ENCODE measurements at places on chromosomes 2 and 18.

- DNase-seq, result no peak
These were observed 6.9 kb downstream of the CD28 start for GRCh38 chr2:203713381-203713780.

DNA sequence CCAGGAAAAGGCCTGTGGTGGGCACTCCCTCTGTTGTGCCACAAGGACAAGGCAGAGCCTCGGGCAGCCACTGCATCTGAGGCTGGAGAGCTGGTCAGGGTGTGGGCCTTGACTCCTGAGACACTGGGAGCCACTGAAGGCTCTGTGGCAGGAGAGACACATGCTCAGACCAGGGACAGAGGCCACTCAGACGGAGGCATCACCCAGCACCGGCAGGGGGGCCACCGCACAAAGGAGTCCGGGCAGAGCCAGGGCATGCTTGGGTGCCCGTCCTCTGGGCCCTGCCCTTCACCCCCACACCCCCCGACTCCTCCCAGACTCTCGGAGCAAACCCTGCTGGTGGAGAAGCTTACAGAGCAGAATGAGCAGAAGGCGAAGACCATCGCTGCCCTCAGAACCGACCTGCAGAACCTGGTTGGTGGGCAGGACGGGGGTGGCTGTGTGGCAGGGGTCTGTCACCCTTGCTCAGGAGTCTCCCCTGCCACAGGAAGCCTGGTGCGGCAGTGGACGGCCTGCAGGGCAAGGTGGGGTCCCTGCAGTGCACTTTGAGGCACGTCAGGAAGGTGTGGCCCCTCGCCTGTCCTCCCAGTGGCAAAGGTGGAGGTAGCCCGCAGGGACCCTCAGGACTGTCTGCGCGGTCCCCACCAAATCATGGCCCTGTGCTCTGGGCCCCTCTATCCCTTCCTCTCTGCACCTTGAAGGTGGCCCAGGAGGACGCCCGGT is 26.0 kb downstream of the CROCC2 start:
- peak; percentile 44 for DNase-seq

- DNase-seq, result no peak
These were observed 26.6 kb upstream of the DYSF start for GRCh38 chr2:71426721-71427120.

DNA sequence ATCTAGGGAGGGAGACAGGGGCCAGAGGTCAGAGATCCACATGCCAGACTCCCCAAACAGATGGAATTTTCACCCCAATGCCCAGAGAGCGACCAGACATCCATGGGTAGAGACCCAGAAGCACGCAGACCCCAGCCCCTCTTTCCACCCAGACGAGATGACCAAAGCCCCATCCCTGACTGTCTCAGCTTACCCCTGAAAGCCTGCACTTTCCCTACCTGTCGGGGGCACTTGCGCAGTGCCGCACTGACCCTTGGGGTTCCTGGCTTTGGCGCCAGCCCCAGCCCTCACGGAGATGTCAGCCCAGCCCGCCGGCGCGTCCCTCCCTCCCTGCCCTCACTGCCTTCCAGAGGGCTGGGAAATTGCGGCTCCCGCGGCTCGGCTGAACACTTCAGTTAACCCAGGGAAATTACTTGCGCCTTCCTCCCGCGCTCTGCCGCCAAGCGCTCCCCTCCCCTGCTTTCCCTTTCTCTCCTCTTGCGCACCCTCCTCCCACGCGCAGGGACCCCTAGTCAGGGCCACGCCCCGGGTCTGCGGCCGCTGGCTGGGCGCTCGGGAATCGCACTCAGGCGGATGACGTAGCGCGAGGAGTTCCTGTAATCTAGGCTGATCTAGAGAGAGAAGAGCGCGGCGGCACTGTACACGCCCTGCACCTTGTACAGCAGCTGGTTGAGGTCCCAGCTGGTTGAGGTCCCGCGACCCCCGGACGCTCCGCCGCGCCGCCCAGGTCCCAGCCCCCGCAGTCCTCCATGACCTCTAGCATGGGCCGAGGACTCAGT is 12.0 kb downstream of the ALPG start:
- DNase-seq, result no peak

DNA sequence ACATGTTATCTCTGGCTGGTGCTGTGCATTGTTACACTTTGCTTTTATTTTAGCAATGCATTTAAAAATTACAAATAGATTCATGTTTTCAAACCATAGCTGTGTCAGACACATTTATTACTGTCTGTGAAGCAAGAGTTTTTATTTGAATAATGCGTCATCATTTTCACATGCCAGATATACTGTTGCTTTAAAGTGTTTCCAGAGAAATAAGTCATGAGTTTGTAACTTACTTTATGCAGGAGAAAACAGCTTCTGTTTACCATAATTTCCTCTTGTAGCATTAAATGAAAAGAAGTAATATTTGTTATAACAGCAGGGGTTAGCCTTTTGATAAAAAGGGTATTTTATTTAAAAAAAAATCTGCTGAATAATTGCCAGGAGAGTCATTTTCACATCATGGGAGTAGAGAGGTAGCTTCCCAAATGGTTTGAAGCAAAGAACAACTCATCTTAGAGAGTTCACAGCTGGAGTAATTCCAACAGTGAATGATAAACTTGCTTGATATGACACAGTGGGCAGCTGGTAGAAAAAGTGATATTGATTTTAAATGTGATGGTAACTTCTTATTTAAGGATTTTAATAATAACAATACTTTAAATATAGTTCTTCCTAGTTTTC is 1274.5 kb upstream of the CRIM1 start:
- no peak for DNase-seq

- DNase-seq, result no peak
These were observed 53.3 kb upstream of the GULP1 start for GRCh38 chr2:188238386-188238785.

- DNase-seq, result no peak
These were observed 138.9 kb upstream of the ASB18 start for GRCh38 chr2:236403125-236403524.

DNA sequence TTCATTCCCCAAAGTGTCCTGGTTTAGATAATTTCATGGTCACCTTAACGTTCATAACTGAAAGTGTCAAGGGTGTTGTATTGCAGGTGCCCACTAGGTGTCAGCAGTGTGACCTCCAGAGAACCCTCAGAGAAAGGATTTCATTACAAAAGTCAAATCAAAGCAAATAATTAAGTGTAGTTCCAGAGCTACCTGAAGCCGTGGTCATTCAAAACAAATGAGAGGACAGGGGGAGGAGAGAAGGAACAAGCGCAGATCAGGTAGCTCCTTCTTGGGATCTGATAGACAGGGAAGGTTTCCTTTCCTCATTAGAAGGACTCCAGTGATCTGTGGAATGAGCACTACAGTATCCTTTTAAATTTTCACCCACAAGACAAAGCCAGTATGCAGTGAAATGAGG is at the start of gene SLC9A4:
Gene SLC9A4 (plus strand): TSS at position 207 of the 400 bp plus-strand sequence. CDS start 534 bp downstream, outside the sequence.
- no peak for DNase-seq

DNA sequence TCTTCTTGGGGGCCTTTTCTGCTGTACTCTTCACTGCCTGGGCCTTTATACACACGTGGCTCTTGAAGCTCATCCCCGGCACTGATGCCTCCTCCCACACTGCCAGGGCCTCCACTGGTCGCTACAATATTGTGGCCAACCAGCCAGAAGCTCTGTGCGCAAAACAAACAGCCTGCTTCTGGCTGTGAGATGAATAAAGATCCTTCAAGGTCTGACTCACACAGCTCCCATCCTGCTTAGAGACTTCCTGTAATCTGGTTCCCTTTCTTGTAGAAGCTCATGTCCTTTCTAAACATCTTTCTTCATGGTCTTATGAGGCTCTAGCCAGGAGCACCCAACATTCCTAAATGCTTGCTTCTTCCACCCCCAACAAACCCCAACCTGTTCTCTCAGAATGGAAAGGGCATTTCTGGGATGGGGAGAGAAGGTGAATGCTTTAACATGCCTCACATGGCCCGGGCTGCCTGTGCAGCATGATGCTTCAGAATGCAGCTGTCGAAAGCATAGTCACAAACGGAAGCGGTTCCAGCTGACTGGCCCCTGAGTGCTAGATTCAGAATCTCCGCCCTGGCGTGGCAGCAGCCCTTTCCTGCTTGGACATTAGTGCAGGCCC is 24.6 kb downstream of the NRP2 start:
- DNase-seq, result peak; percentile 78

- no peak for DNase-seq
These were observed 653 bp upstream of the ABI2 start for GRCh38 chr2:203327582-203327900.

GRCh38 chr2:66555501-66556324 is 120.8 kb downstream of the MEIS1 start:
- DNase-seq, result no peak

DNA sequence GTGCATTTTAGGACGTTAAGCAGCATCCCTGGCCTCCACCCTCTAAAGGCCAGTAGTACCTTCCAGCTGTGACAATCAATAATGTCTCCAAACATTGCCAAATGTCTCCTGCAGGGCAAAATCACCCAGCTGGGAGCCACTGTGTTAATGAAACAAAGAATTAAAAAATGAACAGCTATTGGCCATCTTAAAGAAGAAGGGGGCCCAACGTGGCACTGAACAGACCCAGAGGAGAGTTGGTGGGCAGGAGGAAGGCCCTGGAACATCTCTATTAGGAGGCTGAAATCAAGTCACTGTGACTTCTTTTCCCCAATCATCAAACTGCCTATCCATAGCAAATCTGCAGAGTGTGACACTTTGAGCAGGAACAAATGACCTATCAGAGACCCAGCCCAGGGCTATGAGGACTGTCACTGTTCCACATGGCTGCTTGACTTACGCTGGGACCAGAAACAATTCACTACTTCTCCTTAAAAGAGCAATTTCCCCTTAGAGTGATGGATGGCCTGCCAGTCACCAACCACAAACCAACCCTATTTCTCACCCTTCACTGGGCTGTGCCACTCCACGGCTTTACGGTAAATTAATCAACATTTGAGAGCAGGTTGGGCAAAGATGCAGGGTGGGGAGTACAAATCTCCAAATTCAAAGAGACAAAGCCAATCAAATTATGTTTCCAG is 35.2 kb upstream of the TEX51 start:
- no peak for DNase-seq

GRCh38 chr18:57814555-57814954 is 11.4 kb upstream of the ATP8B1 start:
- DNase-seq, result no peak

DNA sequence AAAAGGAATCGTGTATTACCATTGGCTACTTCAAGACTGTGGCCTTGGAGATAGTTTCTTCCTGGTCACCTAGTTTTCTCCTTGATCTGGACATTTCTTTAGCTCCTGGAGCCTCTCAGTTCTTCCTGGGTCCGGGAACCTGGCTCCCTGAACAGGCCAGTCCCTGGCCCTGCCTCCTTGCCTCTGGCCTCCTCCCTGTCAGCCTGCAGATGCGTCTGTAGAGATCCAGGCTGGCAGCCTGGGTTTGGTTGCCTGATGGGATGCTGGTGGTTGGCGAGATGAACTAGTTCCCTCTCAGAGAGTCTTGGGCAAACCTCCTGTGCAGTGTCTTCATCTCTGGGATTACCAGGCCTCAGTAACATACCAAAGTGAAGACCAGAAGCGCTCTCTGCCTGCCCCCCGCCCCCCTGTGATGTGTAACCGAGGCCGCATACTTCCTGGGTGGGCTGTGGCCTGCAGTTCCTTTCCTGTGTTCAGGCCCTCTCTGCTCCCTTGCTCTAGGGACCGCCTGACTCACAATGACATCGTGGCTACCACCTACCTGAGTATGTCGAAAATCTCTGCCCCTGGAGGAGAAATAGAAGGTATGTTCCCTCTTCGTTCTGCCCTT is 85.4 kb downstream of the DYSF start:
- no peak for DNase-seq

DNA sequence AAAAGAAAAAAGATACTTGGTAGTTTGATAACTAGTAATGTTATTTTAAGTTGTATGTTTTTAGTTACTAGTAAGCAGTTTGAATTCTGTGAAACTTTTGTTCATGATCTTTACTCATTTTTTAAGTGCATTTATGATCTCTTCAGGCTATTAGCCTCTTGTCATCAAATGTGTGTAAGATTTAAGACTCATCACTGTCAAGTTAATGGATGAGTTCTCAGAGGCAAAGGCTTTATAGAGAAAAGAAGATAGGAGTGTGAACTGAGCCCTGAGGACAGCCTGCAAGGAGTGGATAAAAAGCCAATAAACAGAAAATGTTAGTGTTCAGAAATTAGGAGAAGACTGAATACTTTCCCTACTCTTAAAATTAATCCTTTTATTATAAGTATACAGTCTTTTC is 13.5 kb downstream of the NDUFV2 start:
- no peak for DNase-seq

GRCh38 chr18:10050956-10051355 is 137.1 kb downstream of the VAPA start:
- no peak for DNase-seq

DNA sequence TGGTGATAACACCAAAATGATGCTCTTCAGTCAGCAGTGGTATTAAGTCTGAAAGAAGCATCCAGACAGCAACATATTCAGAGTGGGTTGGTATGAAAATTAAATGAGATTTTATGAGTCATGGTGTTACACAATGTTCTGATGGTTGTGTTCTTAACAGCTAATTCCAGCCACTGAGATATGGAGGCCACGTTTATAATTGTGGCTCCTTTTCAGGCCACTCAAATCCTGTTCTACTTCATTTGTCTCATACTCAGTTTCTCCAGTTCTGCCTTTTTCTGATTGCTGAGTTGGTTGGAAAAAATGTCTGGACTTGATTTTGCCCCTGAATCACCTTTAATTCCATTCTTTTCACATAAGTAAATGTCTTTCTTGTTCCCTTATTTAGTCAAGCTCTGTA is 162.7 kb upstream of the COL3A1 start:
- DNase-seq, result no peak

- DNase-seq, result no peak
These were observed 26.6 kb downstream of the TMEM18 start for GRCh38 chr2:650343-651310.

DNA sequence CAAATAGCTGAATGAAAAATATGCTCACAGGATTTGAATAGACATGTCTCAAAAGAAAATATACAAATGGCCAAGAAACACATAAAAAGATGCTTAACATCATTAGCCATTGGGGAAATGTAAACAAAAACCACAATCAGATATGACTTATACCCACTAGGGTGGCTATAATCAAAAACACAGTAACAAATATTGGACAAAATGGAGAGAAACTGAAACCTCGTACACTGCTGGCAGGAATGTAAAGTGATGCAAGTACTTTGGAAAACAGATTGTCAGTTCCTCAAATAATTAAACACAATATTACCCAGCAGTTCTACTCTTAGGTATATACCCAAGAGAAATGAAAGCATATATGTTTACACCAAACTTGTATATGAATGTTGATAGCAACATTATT is 213.0 kb downstream of the PHLPP1 start:
- no peak for DNase-seq

- no peak for DNase-seq
These were observed 42.5 kb upstream of the TTC32 start for GRCh38 chr2:19944205-19944845.

- DNase-seq, result no peak
These were observed 366.7 kb downstream of the FIGN start for GRCh38 chr2:163369111-163369510.

DNA sequence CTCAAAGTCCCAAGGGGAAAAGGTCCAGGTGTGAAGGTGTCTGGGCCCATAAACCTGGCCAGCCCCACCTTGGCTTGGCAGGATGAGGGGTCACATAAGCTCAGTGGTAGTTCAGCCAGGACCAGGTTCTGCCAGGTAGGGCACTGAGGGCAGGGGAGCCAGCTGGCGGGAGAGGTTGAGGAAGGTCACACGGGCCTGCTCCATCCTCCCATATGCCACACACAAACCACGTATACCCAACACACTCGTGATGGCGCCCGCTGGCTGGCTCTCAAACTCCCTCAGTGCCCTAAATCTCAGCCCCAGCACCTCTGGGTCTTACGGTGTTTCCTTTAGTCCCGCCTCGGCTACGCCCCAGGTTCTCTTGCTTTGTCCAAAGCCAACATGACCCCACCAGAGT is 160.5 kb downstream of the ZFP36L2 start:
- DNase-seq, result no peak

- DNase-seq, result no peak
These were observed 117.7 kb downstream of the ZEB2 start for GRCh38 chr2:144402251-144402650.
